ENCODE measurements at places on chromosomes 3 and 15.

- no peak for DNase-seq
Observed at GRCh38 chr3:102090721-102091045, 241.4 kb downstream of the NFKBIZ start.

DNA sequence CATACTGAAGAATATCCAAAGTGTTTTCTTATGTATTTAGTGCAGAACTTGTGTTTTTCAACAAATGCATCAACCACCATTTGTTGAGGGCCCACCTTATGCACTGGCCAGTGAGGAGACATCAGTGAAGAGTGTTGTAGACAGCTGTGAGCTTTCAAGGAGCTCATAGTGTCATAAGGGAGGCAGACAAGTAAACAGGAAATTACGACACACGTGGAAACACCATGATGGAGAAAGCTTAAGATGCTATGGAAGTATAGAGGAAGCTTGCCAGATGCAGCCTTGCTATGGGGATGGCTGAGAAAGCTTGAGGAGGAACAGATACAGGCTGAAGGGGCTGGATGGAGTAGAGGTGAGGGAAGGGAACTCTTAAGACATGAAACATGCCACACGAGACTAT lies 50.8 kb upstream of the PSMD6 start:
- DNase-seq, result no peak

- no peak for DNase-seq
Observed at GRCh38 chr3:9897408-9898372, 5.0 kb upstream of the IL17RE start.

DNA sequence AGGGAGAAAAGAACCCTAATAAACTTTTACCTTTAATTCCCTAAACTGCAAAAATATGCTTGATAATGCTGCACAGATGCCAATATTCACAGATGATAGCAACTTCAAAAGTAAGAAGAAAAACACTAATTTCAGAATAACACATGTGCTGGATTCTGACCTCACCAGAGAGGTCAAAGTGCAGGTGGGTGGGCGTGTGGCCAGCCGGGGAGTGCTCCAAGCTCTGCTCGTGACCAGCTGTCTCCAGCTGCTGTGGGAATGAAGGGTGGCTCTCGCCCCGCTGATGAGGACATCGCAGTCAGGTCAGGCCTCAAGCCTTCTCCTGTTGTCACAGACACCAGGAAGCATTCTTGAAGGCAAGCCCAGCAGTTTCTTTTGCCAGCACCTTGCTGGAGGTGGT lies 57.1 kb downstream of the ADAMTS17 start:
- DNase-seq, result no peak

DNA sequence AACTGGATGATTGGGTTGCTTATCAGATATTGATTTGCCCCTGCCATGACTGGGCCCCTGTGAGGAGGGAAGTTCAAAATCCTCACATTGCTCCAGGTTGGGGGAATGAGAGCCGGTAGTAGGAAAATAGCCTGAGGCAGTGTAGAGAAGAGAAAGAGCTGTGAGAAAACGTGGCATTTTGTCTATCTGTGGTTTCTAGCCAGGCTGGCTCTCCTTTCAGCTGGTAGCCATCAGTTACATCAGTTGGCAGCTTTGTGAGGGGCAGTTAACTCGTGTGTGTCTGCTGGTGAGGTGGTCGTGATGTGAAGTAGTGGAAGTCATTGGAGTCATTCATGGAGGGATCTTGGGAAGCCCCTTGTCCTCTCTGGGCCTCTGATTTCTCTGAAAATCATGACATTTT lies 5.2 kb downstream of the ESYT3 start:
- no peak for DNase-seq

DNA sequence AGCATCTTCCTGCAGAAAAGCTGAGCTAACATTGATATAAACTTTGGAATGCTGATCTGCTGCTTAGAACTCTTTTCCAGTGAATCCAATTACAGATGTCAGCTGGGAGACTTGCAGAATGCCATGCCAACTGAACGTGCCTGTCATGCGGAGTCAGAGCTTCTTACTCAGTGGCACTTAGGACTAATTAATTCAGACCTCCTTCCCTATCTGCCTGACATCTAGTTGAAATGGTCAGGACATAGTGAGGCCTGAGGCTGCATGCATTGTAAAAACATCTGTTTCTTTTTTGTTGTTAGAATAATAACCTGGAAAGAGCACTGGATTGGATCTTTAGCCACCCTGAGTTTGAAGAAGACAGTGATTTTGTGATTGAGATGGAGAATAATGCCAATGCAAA lies 112.6 kb downstream of the USP13 start:
- DNase-seq, result no peak

DNA sequence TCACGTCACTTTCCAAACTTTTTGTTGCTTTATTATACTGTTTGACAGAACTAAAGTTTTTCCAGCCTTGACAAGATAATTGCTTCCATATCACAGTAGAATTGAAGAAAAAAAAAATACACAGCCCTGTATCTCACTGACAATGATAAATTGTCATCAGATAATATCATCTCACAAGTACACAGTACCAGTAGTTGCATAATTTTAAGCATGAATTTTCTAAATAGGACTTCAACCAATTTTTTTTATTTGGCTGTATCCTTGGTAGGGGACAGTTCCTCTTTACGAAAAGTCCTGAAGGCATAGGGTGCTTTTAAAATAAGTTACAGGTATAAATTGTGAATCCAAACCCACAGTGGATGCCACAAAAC lies 230.7 kb downstream of the ATP8B4 start:
- DNase-seq, result no peak

DNA sequence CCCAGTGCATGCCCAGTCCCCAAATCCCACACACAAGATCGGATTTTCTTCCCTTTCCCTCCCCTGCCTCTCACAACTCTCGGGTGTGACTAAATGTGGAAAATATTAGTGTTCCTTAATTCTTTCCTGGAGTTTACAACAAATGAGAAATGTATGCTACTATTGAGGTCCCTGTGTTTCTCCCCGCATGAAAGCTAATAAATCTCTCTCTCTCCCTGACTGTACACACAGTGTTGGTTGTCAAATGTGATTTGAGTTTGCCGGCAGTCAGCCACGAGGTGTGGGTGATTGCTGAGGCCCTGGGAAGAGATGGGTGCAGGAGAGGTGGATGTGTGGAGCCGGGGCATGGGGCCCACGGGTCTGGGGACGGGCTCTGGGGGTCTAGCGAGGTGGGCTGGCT lies 161.4 kb upstream of the IQSEC1 start:
- DNase-seq, result no peak

DNA sequence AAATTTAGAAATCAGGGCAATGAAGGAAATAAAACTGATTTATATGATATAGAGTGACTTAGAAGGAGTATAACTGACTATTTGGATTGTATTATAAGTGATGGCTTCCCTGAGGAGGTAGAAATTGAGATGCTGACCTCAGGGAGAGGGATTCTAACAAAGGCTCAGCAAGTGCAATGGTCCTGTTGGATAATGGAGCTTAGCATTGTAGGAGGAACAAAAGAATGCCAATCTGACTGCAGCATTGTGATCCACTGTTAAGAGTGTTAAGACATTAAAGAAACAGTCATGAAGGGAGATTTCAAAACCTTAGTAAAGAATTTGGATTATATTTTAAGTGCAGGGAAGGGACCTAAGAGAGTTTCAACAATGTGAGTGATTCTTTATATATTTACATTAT lies 158.4 kb upstream of the NAALADL2 start:
- DNase-seq, result no peak

- peak; percentile 67 for DNase-seq
Observed at GRCh38 chr15:50883903-50884302, 24.6 kb upstream of the AP4E1 start.

GRCh38 chr15:49178497-49178896 lies 8.4 kb downstream of the GALK2 start:
- DNase-seq, result no peak

DNA sequence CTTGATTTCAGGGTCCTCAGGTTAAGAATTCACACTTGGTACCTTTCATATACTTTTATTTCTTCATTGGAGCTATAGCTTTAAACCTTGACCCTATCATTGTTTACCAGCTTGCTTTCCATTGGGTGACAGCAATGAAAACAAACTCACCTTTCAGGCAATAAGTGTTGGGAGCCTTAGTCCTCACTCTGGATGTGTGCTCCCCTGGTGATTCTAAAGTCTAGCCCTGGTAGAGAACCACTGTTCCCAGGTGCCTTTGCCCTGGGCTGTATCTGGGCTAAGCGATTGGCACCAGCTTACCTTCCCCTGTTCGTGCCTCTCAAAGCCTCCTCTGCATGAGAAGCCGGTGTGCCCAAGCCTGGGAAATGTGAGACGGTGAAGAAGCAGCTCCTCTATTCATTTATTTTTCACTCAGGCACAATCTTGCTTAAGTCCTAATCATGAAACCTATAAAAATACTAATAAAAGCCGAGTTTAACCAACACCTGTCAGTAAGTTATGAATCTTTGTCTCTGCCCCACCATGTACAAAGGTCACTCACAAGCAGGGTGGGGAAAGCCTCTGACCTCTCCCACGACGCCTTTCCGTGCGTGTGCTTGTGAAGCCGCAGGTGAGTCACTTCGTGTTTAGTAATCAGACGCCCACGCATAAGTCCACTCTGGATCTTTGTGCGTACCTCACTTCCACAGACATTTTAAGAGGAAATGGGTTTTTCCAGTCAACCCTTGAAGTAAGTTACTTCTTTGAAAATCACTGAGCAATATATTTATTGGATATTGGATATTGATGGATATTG lies 12.8 kb upstream of the ARRDC4 start:
- no peak for DNase-seq

- no peak for DNase-seq
Observed at GRCh38 chr3:129240436-129240835, 9.0 kb upstream of the COPG1 start.

- DNase-seq, result no peak
Observed at GRCh38 chr3:139198929-139199328, 144.9 kb upstream of the MRPS22 start.

GRCh38 chr15:66670175-66670574 lies 31.9 kb upstream of the SMAD6 start:
- DNase-seq, result no peak

DNA sequence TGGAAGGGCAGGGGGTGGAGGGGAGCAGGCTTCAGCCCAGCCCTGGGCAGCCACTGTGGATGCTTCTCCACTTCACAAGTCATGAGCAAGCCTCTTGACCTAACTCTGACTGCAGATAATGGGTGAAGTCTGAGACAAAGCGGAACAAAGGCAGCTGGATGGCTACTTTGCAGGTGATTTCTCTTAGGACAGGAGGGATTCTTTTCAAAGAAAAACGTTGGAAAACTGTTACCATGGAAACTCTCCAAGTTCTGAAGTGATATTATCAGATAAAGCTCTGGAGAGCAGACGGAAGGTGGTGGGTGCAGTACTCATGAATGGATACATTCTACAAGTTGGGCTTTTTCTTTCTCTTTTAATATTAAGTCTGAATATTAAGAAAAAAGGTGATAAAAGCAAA lies 254.2 kb upstream of the SLCO3A1 start:
- DNase-seq, result no peak

- no peak for DNase-seq
Observed at GRCh38 chr3:97684490-97684889, 80.1 kb upstream of the ARL6 start.

GRCh38 chr15:88985547-88986393 lies 72.6 kb upstream of the MFGE8 start:
- no peak for DNase-seq

DNA sequence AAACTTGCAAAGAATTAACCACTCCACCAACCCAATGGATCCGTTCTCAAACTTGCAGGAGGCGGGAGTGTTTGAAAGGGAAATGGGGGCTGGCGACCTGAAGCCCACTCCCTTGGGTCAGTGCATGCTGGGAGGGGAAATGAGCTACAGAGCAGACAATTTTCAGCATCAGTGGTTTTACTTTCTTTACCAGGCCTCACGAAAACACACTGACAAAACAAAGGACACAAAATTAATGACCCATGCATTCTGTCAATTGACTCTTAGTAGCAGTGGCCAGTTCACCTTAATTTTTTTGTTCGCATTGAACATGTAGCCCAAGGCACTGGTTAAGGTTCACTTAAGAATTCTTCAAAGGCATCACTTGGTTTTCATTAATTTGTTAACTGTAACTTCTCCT lies 413.5 kb downstream of the MECOM start:
- no peak for DNase-seq

DNA sequence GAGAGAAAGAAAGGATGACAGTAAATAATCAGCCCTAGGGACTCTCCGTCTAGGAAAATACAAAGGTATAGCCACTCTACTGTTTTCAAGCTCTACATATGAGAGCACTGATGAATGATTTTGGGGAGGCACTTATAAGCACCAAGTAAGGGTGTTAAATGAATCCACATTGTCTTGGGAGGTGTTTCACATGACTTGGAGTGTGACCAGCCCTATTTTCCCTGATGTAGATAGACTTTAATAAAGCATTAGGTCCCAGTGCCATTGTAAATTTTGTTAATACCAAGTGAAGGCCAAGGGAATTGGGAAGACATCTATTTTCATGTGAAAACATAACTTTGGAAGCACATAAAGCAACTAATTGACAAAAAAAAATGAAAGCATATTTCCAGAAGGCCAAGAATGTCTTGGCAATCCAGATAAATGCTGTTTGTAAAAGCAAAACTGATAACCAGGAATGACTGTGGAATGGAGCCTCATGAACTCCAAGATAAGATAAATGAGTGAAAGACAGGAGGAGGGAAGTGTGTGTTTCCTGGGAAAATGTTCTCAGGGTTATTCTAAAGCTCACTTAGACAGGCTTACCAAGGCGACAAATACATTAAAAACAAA lies 96.0 kb upstream of the MYZAP start:
- no peak for DNase-seq

DNA sequence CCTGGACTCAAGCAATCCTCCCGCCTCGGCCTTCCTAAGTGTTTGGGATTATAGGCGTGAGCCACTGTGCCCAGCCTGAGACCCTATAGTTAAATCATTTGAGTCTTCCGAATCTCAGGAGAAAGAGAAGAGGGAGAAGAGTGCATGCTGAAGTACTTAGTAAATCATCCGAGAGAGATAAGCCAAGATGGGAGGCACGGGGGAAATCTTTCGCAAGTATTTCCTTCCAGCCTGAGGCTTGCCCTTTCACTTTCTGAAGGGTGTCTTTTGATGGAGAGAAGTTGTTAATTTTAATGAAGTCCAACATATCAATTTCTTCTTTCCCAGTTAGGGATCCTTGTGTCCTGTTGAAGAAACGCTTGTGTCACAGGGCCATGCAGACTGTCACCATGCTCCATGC lies 97.1 kb upstream of the SLC6A6 start:
- DNase-seq, result no peak

DNA sequence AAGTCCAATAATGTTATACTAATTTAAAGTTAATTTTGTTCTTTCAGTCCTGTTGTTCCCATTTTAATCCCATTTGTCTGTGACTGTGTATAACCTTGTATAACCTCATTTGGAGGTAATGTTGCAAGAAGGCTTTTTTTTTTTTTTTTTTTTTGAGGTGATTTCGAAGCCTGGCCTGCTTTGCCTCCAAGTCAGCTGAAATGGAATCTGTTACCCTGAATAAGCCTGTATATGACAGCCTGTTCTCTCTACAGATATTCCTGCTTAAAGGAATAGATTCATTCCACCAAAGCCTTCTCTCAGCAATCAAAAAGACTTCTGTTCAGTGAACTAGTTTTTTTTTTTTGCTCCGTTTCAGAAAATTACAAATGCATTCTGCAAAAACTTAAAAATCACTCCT lies 271.8 kb upstream of the UBE2E1 start:
- DNase-seq, result no peak
